ENCODE measurements at places on chromosomes 4 and X. TPM values are rescaled to one million over a fixed set of nuclear protein-coding genes. Genes with fewer than 3 reads are reported as not detected.

GRCh38 chrX:129748305-129748704 is 9.5 kb downstream of the XPNPEP2 start:
- DNase-seq = no peak

DNA sequence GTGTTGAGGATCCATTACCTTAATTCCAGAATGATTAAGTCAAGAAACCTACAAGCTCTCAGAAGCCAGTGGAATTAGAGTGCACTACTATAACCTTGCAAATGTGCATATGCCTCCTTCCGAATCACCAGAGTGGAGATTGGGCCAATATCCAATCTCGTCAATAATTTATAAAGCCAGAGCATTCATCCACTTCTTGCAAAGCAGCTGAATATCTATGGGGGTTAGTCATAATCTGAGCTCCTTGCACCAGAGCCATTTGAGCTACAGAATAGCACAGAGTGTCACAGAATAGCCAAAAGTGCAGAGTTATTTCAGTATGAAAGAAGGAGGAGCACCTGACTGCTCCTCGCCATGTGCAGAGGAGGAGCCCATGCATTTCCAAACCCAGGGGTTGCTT is 69.2 kb upstream of the MTM1 start:
- DNase-seq = no peak

DNA sequence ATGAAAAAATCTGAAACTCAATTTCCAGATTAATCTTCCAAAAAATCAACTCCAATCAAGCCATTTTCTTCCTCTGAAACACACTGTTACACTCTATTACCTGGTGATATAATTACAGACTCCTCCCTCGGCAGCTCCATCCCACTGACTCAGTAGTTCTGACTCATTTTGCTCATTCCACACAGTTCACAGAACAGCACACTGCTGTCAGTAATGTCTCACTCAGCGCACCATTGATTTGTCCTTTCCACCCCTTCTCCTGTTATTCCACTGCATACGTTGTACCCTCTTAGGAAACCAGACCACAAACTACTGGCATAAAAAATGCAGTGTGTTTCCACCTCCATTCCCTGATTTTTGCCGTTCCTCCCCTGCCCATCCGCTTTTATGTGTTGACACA is 212.7 kb downstream of the SLIT2 start:
- DNase-seq = no peak

- no peak for DNase-seq
Measured at GRCh38 chr4:159298502-159298901, 195.6 kb downstream of the RAPGEF2 start.

Gene ARHGEF6
- polyA plus RNA-seq = 17.5 TPM

DNA sequence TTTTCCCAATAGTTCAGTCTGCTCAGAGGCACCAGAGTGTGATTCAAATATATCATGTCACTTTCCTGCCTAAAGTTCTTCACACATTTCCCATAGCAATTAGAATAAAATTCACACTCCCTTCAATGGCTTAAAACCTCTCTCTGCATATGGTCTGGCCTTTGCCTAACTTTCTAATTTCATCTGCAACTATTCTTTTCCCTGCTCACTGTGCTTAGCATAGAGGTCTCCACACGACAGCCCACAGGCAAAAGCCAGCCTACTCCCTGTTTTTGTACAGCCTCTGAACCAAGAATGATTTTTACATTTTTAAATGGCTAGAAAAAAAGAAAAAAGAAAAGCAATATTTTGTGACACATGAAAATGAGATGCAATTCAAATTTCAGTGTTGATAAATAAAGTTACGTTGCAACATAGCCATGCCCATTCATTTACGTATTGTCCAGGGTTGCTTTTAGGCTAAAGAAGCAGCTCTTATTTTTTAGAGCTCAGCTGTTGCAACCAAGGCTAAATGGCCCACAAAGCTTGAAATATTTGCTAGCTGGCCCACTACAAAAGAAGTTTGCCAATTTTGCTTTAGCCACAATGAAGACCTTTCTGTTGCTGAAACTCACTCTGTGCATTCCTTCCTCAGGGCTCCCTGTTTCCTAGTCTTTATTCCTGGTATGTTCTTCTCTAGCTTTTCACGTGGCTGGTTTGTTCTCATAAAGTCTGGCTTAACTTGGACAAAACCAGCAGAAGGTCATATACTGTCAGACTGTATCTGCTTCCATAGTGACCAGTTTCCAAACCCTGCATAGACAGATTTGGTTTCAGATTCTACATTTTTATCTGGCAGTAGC is 26.6 kb upstream of the IRF2 start:
- DNase-seq = no peak

Gene ANKRD50
- 51.0 TPM for polyA plus RNA-seq

Measured in left lung (tissue), 14 donors.